D341Med (cell line): ENCODE measurements at places on chromosomes 7 and 10.
A peak's percentile ranks its signal among the peaks of the same experiment; 100 is the strongest.

- DNase-seq: no peak
Measured at GRCh38 chr7:19353180-19353579, 208.0 kb upstream of the FERD3L start.

GRCh38 chr10:22321924-22322640 lies 1.2 kb downstream of the BMI1 start:
- DNase-seq: no peak

GRCh38 chr10:95675403-95676116 lies 18.2 kb downstream of the TCTN3 start:
- DNase-seq: no peak

- DNase-seq: no peak
Measured at GRCh38 chr7:113784316-113784715, 134.5 kb downstream of the PPP1R3A start.

- no peak for DNase-seq
Measured at GRCh38 chr10:31701546-31701945, 227.1 kb downstream of the ARHGAP12 start.

- DNase-seq: no peak
Measured at GRCh38 chr10:92440578-92440977, 133.3 kb downstream of the IDE start.

DNA sequence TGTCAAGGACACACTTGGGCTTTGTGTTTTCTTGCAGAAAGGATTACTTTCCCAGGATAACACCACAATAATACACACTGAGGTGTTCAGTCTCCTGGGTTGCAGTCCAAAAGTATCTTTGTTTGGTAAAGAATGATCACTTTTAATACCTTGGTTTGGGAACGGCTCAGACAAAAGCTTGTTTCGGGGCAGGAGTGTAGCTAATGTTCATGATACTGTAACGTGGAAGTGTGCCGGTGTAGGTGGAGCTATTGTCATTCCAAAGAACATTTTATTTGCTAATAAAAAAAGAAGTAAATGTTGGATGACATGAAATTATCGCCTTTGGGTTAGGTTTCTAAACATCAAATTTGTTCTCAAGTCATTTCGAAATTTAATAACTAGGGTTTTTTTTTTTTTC lies 1.2 kb downstream of the EIF4H start:
- DNase-seq: no peak

DNA sequence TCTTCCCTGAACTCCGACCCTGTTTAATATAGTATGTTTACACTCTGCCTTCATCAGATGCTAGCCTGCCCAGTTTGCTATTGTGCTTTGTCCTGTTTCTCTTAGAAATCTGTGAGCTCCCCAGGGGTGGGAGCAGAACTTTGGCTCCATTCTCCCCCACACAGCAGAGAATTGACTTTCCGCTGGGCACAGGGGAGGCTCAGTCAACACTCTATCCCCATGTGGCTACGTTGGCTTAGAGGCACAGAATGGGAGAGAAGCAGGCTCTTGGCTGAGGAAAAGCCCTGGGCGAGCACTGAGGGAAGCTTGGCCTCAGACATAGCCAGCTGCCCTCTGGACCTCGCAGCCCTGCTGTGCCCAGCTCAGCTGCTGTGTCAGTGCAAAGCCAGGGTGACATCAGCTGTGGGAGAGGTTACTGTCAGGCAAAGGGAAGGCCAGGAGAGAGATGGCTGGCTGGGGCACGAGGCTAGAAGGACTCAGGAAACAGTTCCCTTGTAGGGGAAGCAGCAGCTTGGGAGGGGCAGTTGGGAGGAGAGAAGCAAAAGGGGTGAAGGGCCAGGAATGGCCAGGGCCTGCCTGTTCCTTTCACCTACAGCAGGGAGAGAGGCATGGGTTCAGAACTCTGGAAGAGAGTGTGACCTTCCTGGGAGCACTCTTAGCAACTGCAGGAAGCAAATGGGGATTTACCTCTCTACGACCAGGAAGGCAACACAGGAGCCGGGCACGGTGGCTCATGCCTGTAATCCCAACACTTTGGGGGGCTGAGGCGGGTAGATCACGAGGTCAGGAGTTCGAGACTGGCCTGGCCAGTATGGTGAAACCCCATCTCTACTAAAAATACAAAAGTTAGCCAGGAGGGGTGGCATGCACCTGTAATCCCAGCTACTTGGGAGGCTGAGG lies 5.8 kb upstream of the SCD start:
- no peak for DNase-seq

- DNase-seq: no peak
Measured at GRCh38 chr7:102991540-102992214, 78.9 kb downstream of the LRRC17 start.

- DNase-seq: no peak
Measured at GRCh38 chr7:148537435-148537834, 53.1 kb upstream of the C7orf33 start.

DNA sequence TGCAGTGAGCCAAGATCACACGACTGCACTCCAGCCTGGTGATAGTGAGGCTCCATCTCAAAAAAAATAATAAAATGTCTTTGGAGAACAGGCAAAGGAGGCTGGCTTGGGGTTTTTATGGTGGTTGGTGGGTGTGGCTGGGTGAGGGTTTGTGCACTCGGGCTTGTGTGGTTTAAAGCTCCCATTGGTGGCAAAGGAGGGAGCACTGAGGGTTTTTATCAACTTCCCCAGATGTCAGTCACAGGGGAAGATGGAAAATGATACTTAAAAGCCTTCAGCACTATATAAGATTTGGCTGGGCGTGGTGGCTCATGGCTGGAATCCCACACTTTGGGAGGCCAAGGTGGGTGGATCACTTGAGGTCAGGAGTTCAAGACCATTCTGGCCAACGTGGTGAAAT lies 16.3 kb upstream of the RNF216 start:
- no peak for DNase-seq

- no peak for DNase-seq
Measured at GRCh38 chr10:57430376-57430775, 837.3 kb downstream of the IPMK start.

DNA sequence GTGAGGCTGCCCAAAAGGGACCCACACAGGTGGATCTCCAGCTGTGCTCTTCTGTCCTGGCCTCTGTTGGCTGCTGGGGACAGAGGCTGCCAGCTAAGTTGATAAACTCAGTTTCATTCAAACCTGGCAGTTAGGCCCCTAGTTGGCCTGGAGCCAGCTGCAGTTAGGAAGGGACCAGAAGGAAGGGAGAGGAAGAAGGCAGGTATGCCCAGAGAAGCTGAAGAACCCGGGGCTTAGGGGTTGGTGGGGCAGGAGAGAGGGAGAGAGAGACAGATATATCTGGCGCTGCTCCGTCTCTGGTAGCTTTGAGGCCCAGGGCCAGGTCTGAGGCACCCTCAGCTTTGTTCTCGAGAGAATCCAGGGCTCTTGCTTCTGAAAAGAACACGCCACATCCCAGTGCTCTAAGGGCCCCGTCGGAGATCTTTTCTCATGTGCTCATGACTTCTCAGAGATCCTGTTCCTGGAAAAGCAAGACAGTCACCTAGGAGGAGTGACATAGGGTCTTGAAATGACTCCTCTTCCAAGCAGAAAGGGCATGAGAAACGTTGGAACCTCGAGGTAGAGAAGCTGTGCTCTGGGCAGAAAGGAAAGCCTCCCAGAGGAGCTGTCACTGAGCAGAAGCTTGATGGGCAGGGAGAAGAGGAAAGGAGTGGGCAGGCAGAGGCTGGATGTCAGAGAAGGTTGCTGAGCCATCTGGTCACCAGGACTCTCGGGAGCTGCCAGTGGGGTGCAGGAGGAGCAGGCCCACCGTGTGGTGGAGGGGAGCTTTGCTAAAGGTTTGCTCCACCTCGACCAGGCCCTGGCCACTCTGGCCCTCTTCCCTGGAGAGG lies 153.6 kb downstream of the ARHGAP21 start:
- no peak for DNase-seq

- no peak for DNase-seq
Measured at GRCh38 chr10:108523016-108523800, 1358.7 kb upstream of the SORCS1 start.

- DNase-seq: no peak
Measured at GRCh38 chr7:135232720-135233119, 918 bp upstream of the STRA8 start.

DNA sequence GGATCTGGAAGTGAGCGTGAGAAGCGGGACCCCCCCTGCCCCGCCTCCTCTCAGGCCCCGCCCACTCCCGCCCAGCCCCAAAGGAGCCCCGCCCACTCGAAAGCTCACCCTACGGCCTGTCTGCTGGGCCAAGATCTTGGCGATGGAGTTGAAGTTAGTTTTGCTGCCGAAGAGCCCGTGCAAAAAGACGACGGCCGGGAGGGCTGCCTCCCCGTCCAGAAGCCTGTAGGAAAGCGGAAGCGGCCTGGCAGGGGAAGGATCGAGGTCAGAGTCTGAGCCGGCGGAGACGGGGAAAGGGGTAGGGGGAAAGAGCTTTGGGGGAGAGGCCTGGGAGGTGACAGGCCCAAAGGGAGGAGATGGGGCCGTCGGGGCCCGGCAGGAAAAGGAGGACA lies 386 bp downstream of the ABHD11 start:
- peak; percentile 79 for DNase-seq

DNA sequence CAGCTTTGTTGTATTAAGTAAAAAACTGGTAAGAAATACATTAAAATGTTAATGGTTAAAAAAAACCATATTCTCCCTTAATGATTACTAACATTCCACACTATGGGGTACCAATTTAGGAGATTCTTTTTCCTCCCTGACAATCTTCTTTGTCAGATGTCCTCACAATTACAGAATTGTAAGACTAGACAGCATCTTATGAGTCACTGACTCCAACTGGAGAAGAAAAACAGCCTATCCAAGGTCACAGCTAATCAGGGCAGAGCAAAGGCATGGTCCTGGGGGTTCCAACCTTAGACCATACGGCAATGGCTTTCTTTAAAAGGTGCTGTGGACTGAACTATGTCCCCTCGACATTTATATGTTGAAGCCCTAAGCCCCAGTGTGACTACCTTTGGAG lies 127.6 kb downstream of the DLG5 start:
- no peak for DNase-seq

DNA sequence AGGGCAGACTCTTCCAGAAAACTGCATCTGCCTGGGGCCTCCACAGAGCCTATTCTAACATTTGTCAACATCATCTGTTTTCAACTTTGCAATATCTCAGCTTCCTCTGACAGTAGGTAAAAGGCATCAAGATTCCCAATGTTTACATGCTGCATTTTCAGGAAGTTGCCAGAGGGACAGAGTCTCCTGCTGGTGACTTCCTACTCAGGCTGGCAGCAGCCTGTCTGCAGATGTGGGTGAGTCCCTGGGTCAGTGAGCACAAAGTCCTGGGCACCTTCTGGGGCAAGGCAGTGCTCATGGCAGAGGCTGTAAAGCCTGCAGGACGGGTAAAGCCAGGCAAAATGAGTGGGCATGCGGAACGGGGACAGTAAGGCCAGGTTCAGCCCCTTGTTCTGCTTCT lies 69.4 kb downstream of the EBF3 start:
- no peak for DNase-seq

GRCh38 chr10:27542812-27543211 lies 38.7 kb downstream of the RAB18 start:
- DNase-seq: no peak

DNA sequence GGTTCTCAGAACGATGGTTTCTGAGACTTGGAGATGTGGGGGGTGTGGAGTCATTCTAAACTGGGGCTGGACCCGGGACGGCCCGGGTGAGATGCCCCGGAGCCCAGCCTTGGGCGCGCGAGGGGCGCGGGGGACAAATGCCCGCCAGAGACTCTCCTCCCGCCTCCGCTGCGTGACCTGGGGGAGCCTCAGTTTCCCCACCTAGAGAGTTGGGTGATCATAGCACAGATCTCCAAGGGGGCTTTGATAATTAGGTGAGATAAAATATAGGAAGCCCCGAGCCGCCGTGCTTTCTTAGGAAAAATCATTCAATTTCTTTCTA lies 658 bp upstream of the FZD8 start:
- no peak for DNase-seq

GRCh38 chr10:99346247-99346646 lies 17.1 kb downstream of the CNNM1 start:
- no peak for DNase-seq

DNA sequence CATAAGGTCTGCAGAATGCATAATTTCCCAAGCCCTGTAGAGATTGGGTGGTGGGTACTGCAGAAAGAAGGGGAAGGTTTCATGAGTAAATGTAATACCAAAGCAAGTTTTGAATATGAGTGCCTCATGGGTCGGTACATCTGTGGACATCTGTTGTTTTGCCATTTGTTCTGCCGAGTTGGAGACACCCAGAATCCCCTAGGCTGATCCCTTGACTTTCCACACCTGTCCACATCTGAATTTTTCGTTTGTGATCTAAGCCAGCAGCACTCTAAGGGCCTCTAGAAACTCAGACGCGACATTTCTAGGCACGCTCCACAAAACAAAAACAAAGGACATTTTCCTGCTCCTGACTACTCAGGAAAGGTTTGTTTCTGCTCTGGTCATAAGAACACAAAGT lies 11.7 kb upstream of the SLF2 start:
- DNase-seq: no peak

DNA sequence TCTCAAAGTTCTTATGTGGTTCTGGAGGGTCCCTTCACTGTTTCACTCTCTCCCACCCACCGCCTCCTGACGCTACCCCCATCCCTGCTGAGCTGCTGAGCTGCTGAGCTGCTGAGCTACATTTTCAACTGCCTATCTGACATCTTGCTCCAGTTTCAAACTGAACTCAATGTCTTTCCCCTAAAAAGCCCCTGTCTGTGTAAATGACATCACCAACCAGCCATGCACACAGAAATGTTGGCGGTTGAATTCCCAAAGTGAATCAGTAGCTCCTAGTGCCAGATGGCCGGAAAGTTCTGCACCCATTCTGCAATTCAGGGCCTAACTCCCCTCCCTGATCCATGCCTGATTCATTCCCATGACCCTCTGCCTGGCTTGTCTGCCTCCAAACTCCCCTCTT lies 71.2 kb downstream of the WNT2 start:
- DNase-seq: no peak

- DNase-seq: no peak
Measured at GRCh38 chr7:70717553-70718329, 414.2 kb upstream of the GALNT17 start.

GRCh38 chr7:87380905-87381304 lies 35.4 kb downstream of the CROT start:
- no peak for DNase-seq

DNA sequence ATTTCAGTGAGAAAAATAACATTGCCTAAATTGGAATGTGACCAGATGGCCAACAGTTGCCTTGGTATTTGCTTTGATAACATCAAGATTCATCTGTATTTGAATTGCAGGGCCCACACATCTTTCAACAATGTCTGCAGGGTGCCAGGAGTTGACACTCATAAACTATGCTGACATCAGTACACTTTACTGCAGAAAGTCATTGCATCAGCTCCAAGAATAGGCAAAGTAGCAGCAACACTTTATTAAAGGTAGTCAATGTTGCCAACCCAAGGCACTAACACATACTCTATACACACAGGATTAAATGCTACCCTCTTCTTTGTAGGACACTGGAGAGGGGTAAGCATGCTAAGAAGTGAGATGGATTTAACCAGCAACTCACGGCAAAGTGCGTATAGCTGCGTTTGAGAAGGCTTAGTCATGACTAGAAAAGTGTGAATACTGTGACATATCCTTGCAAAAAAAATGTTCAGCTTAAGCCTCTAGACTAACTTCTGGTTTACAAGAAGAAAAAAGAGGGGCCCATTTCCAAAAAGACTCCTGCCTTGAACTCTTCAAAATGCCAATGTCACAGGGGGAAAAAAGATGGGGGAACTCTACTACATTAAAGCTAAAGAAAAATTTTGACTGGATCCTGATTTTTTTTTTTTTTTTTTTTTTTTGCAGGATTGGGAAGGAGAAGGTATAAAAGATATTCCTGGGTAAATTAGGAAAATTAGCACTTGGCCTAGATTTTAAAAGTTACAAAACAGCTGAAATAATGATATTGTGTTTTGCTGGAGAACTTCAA lies 2.2 kb downstream of the BBIP1 start:
- no peak for DNase-seq
